IMR-90 (cell line): ENCODE measurements at places on chromosomes 16 and 17. TPM values are rescaled to one million over a fixed set of nuclear protein-coding genes. Genes with fewer than 3 reads are reported as not detected.

DNA sequence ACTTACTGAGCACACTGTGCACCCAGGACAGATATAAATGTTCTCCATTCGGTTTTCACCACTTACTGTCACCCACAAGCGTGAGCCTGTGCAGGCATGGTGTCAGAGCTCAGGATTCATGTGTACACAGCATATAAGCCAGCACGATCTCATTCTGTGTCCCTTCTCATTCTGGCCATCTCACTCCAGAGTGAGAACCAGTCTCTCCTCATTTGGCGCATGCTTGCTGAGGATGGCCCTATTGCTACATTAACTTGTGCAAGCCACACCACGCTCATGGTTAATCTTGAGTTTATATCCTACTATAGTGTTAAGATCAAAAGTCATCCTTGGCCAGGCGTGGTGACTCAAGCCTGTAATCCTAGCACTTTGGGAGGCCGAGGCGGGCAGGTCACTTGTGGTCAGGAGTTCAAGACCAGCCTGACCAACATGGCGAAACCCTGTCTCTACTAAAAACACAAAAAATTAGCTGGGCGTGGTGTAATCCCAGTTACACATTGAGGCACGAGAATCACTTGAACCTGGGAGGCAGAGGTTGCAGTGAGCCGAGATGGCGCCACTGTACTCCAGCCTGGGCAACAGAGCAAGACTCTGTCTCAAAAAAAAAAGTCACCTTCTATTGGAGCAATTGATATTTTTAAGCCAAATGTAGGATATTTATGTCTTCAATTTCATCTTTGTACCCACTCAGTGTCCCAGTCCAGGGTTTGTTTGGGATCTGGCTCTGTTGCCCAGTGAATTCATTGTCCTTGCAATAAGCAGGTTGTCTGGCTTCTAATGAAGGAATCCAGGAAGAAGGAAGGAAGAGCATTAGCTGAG is 20.9 kb downstream of the SOCS1 start:
- peaks cover 2% of the 10 kb centered on the region; the same call in 1 of the 2 replicates for H3K4me1 ChIP-seq
- peak; percentile 24 for DNase-seq
- H3K27me3 ChIP-seq: no peaks in the 10 kb centered on the region
- H3K27ac ChIP-seq: no peak overlapping the region

DNA sequence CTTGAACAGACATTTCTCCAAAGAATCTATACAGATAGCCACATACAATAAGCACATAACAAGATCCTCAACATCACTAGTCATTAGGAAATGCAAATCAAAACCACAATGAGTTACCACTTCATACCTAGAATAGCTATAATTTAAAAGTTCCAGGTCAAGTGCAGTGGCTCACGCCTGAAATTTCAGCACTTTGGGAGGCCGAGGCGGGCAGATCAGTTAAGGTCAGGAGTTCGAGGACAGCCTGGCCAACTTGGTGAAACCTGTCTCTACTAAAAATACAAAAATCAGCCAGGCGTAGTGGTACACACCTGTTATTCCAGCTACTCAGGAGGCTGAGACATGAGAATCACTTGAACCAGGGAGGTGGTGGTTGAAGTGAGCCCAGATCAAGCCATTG is 19.9 kb downstream of the RANBP10 start:
- DNase-seq: no peak
- H3K36me3 ChIP-seq: no peaks in the 10 kb centered on the region
- no peaks in the 10 kb centered on the region for H3K4me1 ChIP-seq
- no peak overlapping the region for H3K27ac ChIP-seq
- no peak overlapping the region for H3K4me3 ChIP-seq

DNA sequence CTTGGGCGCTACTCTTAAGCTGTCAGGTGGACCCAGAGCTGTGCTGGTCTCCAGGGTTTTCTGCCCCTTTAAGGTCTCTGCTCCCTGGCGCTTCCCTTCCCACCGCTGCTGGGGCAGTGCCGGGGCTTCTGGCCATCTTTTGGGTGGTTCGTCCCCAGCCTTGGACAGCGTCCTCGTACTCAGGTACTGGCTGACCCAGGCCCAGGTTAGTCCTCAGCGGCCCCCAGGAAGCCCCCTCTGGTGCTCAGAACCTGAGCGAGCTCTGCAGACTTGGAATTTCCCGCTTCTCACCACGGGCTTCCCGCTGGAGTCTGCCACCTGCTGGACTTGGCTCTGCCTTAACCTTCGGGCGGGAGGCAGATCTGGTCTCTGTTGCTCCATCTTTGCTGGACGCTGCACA is 94.1 kb upstream of the ZNF750 start:
- H3K27ac ChIP-seq: no peak overlapping the region
- H3K27me3 ChIP-seq: no peaks in the 10 kb centered on the region
- no peak overlapping the region for H3K4me3 ChIP-seq
- peaks cover 37% of the 10 kb centered on the region for H3K36me3 ChIP-seq
- H3K4me1 ChIP-seq: peaks cover 8% of the 10 kb centered on the region

DNA sequence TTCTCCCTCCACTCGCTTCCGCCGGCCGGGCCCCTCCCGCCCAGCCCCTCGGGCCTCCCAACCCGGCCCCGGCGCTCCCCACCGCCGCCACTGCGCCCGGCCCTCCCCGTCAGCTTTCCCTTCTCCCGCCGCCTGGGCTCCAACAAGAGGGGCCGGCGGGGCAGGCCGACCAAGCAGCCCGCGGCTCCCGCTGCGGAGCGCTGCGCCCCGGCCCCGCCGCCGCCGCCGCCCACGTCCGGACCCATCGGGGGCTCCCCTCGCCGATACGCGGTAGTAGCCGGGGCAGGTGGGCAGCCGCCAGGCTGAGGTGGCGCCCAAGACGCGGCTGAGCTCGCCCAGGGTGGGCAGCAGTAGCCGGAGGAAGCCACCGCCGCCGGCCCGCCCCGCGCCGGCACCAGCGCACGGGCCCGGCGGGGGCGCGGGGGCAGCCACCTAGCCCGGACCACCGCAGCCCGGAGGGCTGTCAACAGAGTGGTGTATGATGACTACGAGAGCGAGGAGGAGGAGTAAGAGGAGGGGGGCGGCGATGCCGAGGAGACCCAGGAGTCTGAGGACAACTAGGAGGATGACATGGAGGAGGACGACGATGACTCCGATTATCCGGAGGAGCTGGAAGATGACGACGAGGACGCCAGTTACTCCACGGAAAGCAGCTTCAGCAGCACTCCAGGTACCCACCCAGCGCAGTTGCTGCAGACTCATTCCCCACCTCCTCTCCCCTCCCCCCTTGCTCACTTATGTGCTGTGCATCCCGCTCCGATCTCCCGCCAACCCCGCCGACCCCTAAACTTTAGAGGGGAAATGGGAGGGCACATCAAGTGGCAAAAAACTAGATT is 498 bp downstream of the LRRC37B start:
- no peaks in the 10 kb centered on the region for H3K27me3 ChIP-seq
- H3K4me1 ChIP-seq: no peaks in the 10 kb centered on the region
- no peaks in the 10 kb centered on the region; the same call in 1 of the 2 replicates for H3K36me3 ChIP-seq
- peak overlapping the region; percentile 71 for H3K4me3 ChIP-seq

DNA sequence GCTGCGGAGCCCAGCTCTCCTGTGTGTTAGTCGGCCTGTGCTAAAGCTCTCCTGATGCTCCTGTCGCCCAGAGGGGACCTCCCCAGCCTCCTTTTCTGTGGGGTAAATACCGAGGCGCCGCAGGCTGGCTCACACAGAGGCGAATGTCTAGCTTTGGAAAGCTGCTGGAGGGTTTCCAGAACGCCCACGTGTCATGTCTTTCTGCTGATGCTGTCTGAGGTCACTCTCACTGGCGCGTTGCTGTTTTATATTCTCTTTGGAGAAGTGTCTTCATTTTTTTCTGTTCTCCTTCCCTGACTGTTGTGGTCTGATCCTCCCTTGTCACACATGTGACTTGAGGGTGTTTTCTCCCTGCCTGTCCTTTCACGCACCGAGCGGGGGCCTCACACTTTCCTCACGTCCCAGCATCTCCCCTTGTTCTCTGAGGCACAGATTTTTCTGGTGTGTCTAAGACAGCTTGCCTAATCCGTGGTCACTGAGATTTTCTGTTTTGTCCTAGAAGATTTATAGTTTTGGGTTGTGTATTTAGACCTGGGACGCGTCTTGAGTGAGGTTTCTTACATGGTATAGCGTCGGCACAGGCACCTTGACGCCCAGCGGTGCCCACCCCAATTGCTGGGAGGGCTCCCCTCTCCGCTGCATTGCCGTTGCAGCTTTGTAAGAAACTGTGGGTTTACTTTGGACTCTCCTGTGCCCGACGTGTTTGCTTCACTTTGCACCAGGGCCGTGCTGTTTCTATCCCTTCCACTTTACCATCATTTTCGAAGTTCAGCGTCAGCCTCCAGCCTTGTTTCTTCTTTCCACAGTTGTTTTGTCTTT is 92.1 kb upstream of the ZNF750 start:
- H3K4me3 ChIP-seq: no peak overlapping the region
- DNase-seq: peak; percentile 94
- H3K27ac ChIP-seq: peak overlapping the region; percentile 77
- H3K36me3 ChIP-seq: peaks cover 39% of the 10 kb centered on the region
- peaks cover 8% of the 10 kb centered on the region for H3K4me1 ChIP-seq

- no peak overlapping the region for H3K27ac ChIP-seq
- H3K4me1 ChIP-seq: peaks cover 2% of the 10 kb centered on the region; the same call in 1 of the 2 replicates
- no peaks in the 10 kb centered on the region for H3K36me3 ChIP-seq
- peaks cover 83% of the 10 kb centered on the region for H3K27me3 ChIP-seq
Measured at GRCh38 chr16:54282202-54282927, 4.2 kb downstream of the IRX3 start.

DNA sequence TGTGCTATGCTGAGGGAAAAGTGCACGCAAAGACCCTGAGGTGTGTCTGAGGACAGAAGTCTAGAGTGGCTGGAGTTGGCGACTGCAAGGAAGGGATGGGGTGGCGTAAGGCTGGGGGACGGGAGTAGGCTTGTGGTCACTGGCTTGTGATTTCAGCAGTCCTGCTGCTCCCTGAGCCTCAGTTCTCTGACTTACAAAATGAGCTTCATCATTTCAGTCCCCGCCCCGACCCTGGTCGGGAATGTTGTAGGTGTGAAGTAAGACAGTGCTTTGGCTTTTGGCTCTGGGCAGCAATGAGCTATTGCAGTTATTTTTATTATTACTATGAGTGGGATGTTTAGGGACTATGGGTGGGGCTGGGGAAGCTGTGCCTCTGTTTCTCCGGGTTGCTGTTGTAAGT is 8.6 kb downstream of the ADGRG1 start:
- H3K27ac ChIP-seq: no peak overlapping the region
- peaks cover 10% of the 10 kb centered on the region; the same call in 1 of the 2 replicates for H3K4me1 ChIP-seq
- no peak overlapping the region for H3K4me3 ChIP-seq

DNA sequence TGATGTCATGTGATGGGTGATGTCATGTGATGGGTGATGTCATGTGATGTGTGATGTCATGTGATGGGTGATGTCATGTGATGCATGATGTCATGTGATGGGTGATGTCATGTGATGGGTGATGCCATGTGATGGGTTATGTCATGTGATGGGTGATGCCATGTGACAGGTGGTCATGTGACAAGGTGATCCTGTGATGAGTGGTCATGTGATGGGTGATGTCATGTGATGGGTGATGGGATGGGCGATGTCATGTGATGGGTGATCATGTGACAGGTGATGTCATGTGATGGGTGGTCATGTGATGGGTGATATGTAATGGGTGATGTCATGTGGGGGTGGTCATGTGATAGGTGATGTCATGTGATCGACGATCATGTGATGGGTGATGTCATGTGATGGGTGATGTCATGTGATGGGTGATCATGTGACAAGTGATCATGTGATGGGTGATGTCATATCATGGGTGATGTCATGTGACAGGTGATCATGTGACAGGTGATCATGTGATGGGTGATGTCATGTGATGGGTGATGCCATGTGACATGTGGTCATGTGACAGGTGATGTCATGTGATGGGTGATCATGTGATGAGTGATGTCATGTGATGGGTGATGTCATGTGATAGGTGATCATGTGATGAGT is 17.2 kb downstream of the CD300LB start:
- H3K27me3 ChIP-seq: no peaks in the 10 kb centered on the region
- H3K4me3 ChIP-seq: no peak overlapping the region
- H3K27ac ChIP-seq: no peak overlapping the region

- no peak overlapping the region for H3K4me3 ChIP-seq
- no peaks in the 10 kb centered on the region for H3K4me1 ChIP-seq
- no peak for DNase-seq
- H3K36me3 ChIP-seq: peaks cover 14% of the 10 kb centered on the region
- no peaks in the 10 kb centered on the region for H3K27me3 ChIP-seq
- H3K27ac ChIP-seq: no peak overlapping the region
Measured at GRCh38 chr16:74898659-74899058, 86.3 kb downstream of the WDR59 start.

GRCh38 chr16:80034469-80034826 is 433.9 kb upstream of the MAF start:
- H3K27me3 ChIP-seq: no peaks in the 10 kb centered on the region
- DNase-seq: no peak
- no peak overlapping the region for H3K4me3 ChIP-seq

DNA sequence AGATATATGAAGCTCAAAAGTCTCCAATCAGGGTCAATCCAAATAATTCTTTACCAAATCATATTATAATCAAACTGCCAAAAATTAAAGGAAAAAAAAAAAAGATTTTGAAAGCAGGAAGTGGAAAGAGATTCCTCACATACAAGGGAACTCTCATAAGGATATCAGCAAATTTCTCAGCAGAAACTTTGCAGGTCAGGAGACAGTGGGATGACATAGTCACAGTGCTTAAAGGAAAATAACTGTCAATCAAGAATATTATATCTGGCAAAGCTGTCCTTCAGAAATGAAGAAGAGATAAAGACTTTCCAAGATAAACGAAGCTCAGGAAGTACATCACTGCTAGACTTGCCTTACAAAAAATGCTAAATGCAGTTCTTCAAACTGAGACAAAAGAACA is 40.0 kb upstream of the CDYL2 start:
- H3K27ac ChIP-seq: no peak overlapping the region
- H3K4me3 ChIP-seq: no peak overlapping the region
- H3K27me3 ChIP-seq: no peaks in the 10 kb centered on the region
- no peaks in the 10 kb centered on the region for H3K4me1 ChIP-seq

DNA sequence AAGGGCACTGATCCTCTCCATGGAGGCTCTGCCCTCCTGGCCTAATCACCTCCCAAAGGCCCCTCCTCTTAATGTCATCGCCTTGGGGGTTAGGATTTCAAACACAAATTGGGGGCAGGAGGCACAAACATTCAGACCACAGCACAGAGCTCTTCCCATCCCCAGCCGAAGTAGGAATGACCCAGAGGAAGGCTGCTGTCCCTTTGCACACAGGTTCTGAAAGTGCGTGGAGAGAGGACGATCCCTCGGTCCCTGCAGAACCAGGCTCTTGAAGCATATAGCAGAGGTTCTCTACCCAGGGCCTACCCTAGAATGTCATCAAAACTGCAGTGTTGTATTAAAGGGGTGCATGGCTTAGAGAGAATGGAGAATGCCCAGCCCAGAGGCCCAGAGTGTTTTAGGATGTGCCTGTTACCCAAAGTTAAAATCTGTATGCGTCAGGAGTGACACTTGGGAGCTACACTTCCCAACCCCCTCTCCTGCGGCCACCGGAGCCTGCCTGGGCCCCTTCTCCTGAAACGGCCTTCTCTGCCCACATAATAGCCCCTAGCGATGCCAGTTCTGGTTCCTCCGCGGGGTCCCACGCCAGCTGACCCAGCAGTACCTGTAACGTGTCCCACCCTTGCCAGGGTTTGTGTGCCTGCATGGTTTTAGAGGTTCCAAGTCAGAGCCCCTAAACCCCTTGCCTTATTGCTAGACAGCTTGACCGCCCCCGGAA is 159.5 kb upstream of the CACNG5 start:
- H3K4me3 ChIP-seq: no peak overlapping the region
- no peak overlapping the region for H3K27ac ChIP-seq
- no peaks in the 10 kb centered on the region for H3K36me3 ChIP-seq
- H3K27me3 ChIP-seq: no peaks in the 10 kb centered on the region
- no peak for DNase-seq
- peaks cover 4% of the 10 kb centered on the region for H3K4me1 ChIP-seq

DBNDD1 gene
- total RNA-seq: 3.1 and 3.4 TPM in 2 replicates

RAMP2 gene
- total RNA-seq: 0.18 and 0.28 TPM in 2 replicates

MFSD6L gene
- total RNA-seq: not detected in 2 replicates

E4F1 gene
- total RNA-seq: 13.1 and 25.0 TPM in 2 replicates

KRT33A gene
- total RNA-seq: not detected in 2 replicates

KRT34 gene
- 3.6 and 3.9 TPM in 2 replicates for total RNA-seq

SLC47A1 gene
- total RNA-seq: not detected in 2 replicates
